ENCODE measurements at places on chromosomes 4 and X.

DNA sequence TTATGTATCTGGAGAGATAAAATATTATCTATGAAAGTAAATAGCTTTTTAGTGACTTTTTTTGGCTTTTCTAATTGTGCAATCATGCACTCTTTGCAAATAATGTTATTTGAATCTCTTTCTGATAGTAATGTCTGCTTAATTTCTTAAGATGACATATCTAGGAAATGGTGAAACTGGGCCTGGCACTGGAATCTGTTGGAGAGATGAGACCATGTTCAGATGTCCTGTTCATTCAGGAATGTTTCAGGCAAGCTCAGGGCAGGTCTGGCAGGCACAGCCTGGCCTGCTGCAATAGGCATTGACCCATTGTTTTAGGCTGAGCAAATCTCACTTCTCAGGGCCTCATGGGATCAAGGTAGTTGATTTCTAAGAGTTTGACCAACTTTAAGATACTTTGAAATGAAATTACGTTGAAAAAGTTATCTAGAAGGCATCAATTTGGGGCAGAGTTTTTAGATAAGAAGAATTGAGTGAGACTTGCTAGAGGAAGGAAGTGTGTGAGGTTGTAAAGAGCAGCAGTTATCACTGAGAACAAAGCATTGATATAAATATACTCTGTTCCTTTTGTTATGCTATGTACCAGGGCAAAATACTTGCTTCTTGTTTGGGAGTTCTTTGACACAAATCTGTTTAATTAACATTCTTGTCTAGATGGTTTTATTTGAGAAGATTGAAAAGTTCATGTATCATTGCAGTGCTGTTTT is 133.0 kb upstream of the LEF1 start:
- no peak for DNase-seq

DNA sequence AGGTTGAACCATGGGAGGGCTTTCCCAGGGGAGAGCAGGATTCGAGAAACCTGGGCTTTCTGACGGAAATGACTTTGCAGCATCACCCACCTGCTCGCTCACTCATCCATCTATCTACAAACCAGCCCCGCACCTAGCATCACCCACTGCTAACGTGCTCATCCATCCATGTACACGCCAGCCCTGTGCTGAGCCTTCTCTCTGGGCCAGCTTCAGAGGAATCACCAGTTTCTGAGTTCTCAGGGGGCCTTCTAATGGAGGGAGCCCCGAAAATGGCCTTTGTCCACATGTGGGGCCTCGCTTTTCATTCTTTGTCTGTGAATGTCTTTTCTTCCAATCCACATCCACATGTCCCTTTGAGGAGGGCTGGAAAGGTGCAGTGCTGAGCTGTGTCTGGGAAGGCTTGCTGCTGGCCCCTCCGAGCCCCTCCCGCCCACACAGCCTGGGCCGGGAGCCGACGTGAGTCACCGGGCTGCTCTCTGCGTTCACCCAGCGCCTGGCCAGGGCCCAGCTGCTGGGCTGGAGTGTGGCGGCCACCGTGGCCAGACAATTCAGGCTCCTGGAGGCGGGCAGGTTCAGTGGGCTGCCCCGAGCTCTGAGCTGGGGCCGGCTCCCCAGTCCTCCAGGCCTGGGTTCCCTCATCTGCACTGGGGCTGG is 14.7 kb downstream of the SORCS2 start:
- DNase-seq = peak; percentile 86

DNA sequence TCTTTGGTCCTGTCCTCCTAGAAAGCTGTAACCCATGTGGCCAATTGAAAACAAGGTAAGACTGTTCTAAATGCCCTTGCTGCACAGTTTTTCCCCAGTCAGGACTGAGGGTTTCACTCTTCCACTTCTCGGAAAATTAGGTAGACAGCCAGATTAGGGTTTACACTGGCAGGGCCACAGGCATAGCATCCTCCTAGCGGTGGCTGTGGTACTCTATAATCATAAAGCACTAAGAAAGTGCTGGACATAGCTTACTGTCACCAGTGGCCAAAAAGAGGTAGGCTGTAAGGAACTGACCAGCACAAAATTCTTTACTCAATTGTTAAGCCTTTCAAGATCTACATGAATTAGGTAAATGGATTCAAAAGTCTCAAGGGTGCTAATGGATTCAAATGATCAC is 11.6 kb upstream of the USP46 start:
- no peak for DNase-seq

DNA sequence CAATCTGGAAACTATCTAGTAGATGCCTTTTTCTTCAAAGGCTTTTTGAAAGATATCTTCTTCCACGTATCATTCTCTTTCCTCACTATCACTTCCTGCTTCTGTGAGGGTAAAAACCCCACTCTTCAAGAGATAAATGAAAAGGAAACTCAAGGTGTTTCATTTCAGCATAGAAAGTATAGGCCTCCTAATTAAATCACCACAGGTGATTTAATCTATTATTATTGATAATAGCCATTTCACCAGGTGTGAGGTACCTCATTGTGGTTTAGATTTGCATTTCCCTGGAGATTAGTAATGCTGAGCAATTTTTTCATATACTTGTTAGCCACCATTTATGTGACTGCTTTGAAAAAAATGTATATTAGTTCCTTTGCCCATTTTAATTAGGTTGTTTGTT is 92.0 kb upstream of the EMCN start:
- DNase-seq = no peak

- no peak for DNase-seq
Observed at GRCh38 chr4:28238876-28239275, 1378.2 kb downstream of the STIM2 start.

DNA sequence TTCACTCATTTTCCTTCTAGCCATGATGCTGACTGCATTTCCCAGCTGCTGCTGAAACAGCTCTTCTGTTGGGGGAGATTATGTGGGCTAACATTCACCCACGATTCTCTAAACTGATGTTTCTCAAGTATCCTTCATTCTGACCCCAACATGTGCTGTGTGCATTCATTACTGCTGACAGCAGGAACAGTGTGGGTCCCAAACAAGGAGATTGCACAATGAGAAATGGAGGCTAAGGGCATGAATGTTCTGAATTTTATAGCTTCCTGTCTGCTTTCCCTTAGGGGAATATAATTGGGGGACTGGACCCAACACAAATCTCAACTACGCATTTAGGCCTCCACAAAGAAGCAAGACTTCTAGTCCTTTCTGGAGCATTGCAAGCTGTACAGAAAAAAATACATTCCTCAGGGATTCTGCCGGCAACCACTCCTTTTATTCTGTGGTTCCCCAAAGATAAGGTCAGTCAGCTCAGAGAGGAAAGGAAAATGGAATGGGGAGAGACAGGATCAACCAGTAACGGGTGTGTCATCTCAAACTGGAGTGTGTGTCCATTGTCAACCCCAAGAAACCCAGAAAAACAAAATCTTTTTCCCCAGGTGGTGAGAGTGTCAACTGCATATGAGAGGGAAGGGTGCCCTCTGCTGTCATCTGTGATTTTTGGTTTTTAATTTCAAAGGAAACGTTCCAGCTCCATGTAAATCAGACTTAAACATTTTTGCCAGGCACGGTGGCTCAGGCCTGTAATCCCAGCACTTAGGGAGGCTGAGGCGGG is 81.5 kb upstream of the EGFL6 start:
- peak; percentile 93 for DNase-seq

DNA sequence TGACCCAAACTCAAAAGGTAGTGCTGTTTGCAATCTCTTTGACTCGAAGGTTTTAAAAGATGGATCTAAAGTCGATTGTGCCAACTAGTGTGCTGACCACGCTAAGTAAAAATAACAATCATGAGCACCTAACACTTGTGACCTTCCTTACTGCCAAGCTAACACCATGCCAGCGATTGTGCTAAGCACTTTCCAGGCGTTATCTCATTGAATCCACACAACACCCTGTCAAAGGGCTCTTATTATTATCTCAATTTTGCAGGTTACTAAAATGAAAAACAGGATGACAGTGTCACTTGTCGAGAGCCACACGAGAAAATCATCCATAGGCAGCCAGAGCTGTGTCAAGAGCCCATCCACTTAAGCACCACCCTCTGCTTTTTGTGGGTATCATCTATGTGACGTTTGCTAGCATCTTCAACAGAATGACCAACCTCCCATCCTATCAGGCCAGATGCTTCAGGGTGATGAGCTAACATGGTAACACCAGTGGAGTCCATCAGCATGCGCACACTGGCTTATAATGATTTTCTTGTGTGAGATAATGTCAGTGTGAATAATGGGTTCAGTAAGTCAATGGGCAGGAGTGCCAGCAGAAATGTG is 893 bp upstream of the GAB3 start:
- DNase-seq = no peak
